ENCODE measurements at places on chromosomes 6 and 20. TPM values are rescaled to one million over a fixed set of nuclear protein-coding genes. Genes with fewer than 3 reads are reported as not detected.

NOL7 gene
- 80.0 TPM for total RNA-seq

EPB41L1 gene
- 11.1 TPM for total RNA-seq

CRIP3 gene
- total RNA-seq: not detected

MACROD2 gene
- 0.97 TPM for total RNA-seq

CPNE5 gene
- 32.1 TPM for total RNA-seq
